Left lung (tissue), 14 donors: ENCODE measurements at places on chromosomes 4 and X. TPM values are rescaled to one million over a fixed set of nuclear protein-coding genes. Genes with fewer than 3 reads are reported as not detected.

Gene SEPTIN11
- polyA plus RNA-seq, result 153 TPM

Gene ADH1B
- 961 TPM for polyA plus RNA-seq

Gene MAMLD1
- polyA plus RNA-seq, result 17.2 TPM

Gene HOPX
- polyA plus RNA-seq, result 28.2 TPM

Gene USP17L11
- polyA plus RNA-seq, result not detected

Gene TSPAN5
- 36.5 TPM for polyA plus RNA-seq

Gene ZNF732
- polyA plus RNA-seq, result 2.8 TPM
